ENCODE measurements at places on chromosomes 6 and 20. TPM values are rescaled to one million over a fixed set of nuclear protein-coding genes. Genes with fewer than 3 reads are reported as not detected.

- H3K4me3 ChIP-seq, result no peak overlapping the region
- H3K27me3 ChIP-seq, result peaks cover 16% of the 10 kb centered on the region
- no peak overlapping the region for H3K27ac ChIP-seq
- H3K36me3 ChIP-seq, result no peaks in the 10 kb centered on the region
- no peak for DNase-seq
Observed at GRCh38 chr6:70134542-70134941, 168.3 kb downstream of the COL9A1 start.

- no peaks in the 10 kb centered on the region for H3K4me1 ChIP-seq
- peak; percentile 42 for DNase-seq
- H3K27me3 ChIP-seq, result no peaks in the 10 kb centered on the region
Observed at GRCh38 chr20:37781626-37782025, 87.8 kb downstream of the CTNNBL1 start.

DNA sequence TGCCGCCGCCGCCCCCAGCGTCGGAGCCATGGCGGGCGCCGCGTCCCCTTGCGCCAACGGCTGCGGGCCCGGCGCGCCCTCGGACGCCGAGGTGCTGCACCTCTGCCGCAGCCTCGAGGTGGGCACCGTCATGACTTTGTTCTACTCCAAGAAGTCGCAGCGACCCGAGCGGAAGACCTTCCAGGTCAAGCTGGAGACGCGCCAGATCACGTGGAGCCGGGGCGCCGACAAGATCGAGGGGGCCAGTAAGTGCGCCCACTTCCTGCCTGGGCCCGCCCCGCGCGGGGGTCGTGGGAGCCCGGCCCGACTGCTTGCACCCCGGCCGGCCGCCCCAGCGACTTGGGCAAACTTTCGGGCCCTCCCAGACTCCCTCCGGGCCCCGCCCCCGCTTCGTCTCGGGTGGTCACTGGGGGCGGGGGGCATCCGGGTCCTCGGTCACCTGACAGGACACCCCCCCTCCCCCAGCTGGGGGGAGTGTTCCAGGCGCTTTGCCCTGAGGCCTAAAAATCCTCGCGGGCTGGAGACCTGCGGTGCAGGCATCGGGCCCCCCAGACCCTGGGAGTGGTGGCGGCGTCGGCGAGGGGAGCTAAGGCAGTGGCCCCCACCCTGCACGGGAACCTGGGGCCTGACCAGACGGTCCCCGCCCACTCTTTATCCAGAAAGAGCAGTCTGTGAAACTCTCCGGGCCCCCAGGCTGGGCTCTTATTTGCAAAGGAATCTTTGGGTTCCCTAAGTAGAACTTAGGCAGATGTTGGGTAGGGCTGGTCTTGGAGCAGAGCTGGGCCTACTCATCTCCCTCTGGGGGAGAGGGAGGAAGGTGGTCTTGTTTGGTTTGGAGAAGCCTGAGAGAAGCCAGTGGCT is 501 bp downstream of the PLCG1 start:
- peaks cover 21% of the 10 kb centered on the region for H3K4me1 ChIP-seq
- H3K4me3 ChIP-seq, result peak overlapping the region; percentile 92
- no peak overlapping the region for H3K27ac ChIP-seq
- no peaks in the 10 kb centered on the region for H3K36me3 ChIP-seq
- peak; percentile 41 for DNase-seq

DNA sequence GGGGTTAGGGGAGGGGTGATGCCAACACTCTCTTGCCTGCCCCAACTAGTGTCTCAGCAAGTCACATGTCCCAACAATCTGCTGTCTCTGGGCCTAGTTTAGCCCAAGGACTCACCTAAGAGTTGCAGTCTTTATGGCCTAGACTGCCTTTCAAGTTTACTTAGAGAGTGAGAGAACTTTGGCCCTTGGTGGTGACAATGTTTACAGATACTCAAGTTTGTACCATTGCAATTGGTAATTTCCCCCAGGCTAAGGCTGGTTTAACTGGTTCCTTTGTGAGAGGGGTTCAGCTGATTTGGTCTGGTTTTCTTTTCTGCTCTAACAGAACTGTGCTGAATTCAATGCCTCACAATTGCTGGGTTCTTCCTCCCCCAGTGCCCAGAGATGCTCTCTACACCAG is 1279.9 kb upstream of the EYS start:
- H3K4me3 ChIP-seq, result no peak overlapping the region
- no peaks in the 10 kb centered on the region for H3K4me1 ChIP-seq
- H3K27ac ChIP-seq, result 0 out of 2 replicates have a peak overlapping the region, but pooled peaks have one; percentile 13
- no peaks in the 10 kb centered on the region for H3K36me3 ChIP-seq
- peak; percentile 69 for DNase-seq
- H3K27me3 ChIP-seq, result no peaks in the 10 kb centered on the region

GRCh38 chr20:3863317-3863716 is 16.7 kb downstream of the MAVS start:
- DNase-seq, result no peak
- H3K27ac ChIP-seq, result no peak overlapping the region
- H3K27me3 ChIP-seq, result no peaks in the 10 kb centered on the region
- H3K4me3 ChIP-seq, result no peak overlapping the region
- H3K4me1 ChIP-seq, result no peaks in the 10 kb centered on the region
- peaks cover 70% of the 10 kb centered on the region for H3K36me3 ChIP-seq

ADGRB3 gene
- 0.11 TPM for total RNA-seq

Measured in PC-3 (cell line).